ENCODE measurements at places on chromosomes 4 and X. TPM values are rescaled to one million over a fixed set of nuclear protein-coding genes. Genes with fewer than 3 reads are reported as not detected.

Gene TMEM47
- total RNA-seq, result 85.2 TPM

GRCh38 chrX:129998021-129998420 is 15.6 kb downstream of the BCORL1 start:
- H3K27ac ChIP-seq, result no peak overlapping the region
- no peaks in the 10 kb centered on the region for H3K36me3 ChIP-seq
- H3K4me3 ChIP-seq, result no peak overlapping the region

Gene PCDH11X
- total RNA-seq, result 27.1 TPM

GRCh38 chr4:142917678-142918077 is 71.6 kb upstream of the INPP4B start:
- no peak for DNase-seq
- H3K27ac ChIP-seq, result no peak overlapping the region
- no peaks in the 10 kb centered on the region for H3K36me3 ChIP-seq
- no peak overlapping the region for H3K4me3 ChIP-seq
- H3K4me1 ChIP-seq, result no peaks in the 10 kb centered on the region

Gene DMP1
- total RNA-seq, result not detected

GRCh38 chr4:1074077-1074476 is 39.3 kb downstream of the RNF212 start:
- no peaks in the 10 kb centered on the region for H3K36me3 ChIP-seq
- DNase-seq, result no peak
- no peak overlapping the region for H3K27ac ChIP-seq
- no peak overlapping the region for H3K4me3 ChIP-seq

DNA sequence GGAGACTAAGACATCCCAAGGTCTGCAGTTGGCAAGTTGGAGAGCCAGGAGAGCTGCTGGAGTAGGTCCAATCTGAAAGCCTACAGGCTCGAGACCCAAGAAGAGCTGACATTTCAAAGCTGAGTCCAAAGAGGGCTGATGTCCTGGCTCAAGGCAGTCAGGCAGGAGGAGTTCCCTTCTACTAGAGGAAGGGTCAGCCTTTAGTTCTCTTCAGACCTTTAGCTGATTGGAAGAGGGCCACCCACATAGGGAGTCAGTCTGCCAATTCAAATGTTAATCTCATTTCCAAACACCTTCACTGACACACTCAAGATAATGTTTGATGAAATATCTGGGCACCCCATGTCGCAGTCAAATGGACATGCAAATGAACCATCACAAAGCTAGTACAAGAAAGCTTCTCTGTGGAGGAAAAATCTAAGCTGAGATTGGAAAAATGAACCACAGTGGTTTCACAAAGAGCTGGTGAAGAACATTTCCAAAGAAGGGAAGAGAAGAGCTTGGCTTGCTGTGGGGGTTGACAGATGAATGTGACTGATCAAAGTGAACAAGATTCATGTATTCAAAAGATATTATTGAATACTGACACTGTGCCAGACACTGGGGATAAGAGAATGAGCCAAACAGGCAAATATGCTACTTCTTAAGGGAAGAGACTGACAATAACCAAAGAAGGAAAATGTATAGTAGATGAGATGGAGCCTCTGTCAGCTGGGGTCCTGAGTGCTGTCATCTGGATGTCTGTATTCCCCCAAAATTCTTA is 61.2 kb downstream of the STK32B start:
- no peaks in the 10 kb centered on the region for H3K4me1 ChIP-seq
- no peaks in the 10 kb centered on the region for H3K36me3 ChIP-seq
- no peak overlapping the region for H3K27ac ChIP-seq

DNA sequence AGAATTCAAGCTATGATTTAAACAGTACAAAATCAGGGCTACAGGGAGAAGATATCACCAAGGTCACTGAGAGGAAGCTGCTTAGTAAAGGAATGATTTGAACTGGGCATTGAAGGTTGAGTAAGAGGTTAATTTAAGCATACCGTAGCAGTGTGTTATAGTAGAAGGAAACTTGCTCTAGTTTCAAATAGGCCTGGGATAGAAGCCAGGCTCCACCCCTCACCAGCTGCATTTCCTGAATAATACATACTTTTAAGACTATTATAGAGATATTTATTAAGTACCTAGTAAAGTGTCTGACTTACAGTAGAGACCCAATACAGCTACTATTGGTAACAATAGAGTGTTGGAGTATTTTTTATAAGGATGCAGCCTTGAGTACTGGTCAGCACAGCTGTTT is 118.0 kb upstream of the GLRA2 start:
- no peak overlapping the region for H3K4me3 ChIP-seq
- no peaks in the 10 kb centered on the region for H3K4me1 ChIP-seq
- no peaks in the 10 kb centered on the region for H3K36me3 ChIP-seq
- no peak overlapping the region for H3K27ac ChIP-seq

Gene SLC38A5
- 2.3 TPM for total RNA-seq

- peaks cover 11% of the 10 kb centered on the region for H3K36me3 ChIP-seq
- DNase-seq, result no peak
- no peaks in the 10 kb centered on the region for H3K27me3 ChIP-seq
- no peak overlapping the region for H3K27ac ChIP-seq
- H3K4me1 ChIP-seq, result no peaks in the 10 kb centered on the region
Measured at GRCh38 chr4:182745237-182745636, 171.9 kb downstream of the DCTD start.

GRCh38 chr4:72394012-72394663 is 174.9 kb downstream of the ADAMTS3 start:
- H3K4me3 ChIP-seq, result no peak overlapping the region
- H3K4me1 ChIP-seq, result no peaks in the 10 kb centered on the region
- DNase-seq, result peak; percentile 9

GRCh38 chr4:8773124-8773931 is 98.3 kb downstream of the HMX1 start:
- no peak overlapping the region for H3K4me3 ChIP-seq
- H3K27me3 ChIP-seq, result no peaks in the 10 kb centered on the region
- H3K27ac ChIP-seq, result no peak overlapping the region
- no peak for DNase-seq

Gene TIMM17B
- 48.7 TPM for total RNA-seq

- no peak overlapping the region for H3K27ac ChIP-seq
- no peaks in the 10 kb centered on the region for H3K36me3 ChIP-seq
- H3K4me3 ChIP-seq, result no peak overlapping the region
- H3K4me1 ChIP-seq, result no peaks in the 10 kb centered on the region
- DNase-seq, result no peak
Measured at GRCh38 chrX:80917919-80918318, 108.2 kb upstream of the BRWD3 start.

DNA sequence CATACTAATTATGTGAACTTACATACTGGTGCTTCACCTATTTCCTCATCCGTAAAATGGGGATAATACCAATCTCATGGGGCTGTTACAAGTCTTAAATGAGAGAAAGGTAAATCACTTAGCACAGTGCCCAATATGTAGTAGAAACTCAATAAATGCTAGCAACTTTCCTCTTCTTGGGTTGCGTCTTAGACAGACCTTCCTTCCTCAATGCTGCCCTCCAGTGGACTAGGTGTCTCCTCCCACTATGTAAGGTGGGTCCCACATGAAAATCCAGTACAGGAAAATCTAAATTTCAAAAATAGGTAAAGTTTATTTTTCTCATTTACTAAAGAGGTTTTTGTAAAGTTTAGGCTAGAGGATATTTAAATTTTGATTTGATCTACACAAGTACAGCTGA is 20.6 kb downstream of the ZDHHC9 start:
- no peaks in the 10 kb centered on the region for H3K27me3 ChIP-seq
- H3K4me1 ChIP-seq, result no peaks in the 10 kb centered on the region
- H3K36me3 ChIP-seq, result no peaks in the 10 kb centered on the region

Measured in neural progenitor cell (in vitro differentiated cells).